ENCODE measurements at places on chromosomes 1 and 21. TPM values are rescaled to one million over a fixed set of nuclear protein-coding genes. Genes with fewer than 3 reads are reported as not detected.

S100A7 gene
- not detected for total RNA-seq

CDC42SE1 gene
- 50.5 TPM for total RNA-seq

DNA sequence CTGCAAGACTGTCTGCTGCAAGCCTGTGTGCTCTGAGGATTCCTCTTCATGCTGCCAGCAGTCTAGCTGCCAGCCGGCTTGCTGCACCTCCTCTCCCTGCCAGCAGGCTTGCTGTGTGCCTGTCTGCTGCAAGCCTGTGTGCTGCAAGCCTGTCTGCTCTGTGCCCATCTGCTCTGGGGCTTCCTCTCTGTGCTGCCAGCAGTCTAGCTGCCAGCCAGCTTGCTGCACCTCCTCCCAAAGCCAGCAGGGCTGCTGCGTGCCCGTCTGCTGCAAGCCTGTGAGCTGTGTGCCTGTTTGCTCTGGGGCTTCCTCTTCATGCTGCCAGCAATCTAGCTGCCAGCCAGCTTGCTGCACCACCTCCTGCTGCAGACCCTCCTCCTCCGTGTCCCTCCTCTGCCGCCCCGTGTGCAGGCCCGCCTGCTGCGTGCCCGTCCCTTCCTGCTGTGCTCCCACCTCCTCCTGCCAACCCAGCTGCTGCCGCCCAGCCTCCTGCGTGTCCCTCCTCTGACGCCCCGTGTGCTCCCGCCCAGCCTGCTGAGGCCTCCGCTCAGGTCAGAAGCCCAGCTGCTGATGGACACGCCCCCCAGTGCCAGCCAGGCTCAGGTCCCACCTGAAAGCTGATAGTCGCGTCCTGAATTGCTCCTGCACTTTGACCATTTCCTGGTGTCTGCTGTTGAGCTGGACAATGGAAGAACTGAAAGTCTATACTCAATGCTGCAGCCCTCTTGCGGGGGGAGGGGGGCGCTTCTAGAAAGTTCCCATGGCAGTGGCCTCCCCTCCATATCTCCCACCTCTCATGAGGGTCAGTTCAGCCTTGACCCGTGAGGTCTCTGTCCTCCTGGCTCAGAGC is 1.2 kb downstream of the KRTAP10-4 start:
- DNase-seq: no peak

DNA sequence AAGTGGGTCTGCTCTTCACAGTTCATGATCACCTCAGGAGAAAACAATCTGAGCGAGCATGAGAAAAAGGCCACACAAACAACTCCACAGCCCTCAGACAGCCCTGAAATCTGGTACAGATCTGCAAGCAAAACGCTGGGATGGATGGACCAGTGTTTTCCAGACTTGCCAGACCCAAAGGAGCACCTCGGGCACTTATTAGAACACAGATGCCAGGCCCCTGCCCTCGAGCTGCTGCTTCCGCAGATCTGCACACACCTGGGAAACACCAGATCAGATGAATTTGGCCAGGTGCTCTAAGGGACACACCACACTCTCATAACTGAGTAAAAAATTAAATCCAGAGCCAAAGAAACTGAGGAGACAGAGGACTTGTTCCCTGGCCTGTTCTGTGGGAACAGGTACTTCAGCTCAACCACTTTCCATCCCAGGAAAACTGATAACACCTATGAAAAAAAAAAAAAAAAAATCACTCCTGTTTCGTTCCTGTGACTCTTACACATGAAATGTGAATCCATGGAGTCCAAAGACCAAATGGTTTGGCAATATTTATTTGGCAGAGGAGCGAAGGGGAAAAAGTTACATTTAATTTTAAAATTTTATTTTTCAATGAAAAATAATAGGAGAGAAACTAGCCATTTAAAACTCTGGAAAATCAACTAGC is 202.9 kb upstream of the ESRRG start:
- DNase-seq: no peak

DNA sequence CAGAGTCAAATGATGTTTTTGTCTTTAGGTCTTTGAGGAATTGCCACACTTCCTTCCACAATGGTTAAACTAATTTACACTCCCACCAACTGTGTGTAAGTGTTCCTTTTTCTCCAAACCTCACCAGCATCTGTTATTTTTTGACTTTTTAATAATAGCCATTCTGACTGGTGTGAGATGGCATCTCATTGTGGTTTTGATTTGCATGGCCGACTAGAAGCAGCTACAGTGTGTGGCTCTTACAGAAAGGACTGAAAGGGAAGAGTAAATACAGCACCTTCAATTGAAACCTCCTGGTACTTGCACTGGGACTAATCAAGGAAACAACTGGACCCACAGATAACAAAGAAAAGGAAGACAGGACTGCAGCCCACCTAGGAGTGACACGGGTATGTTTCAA is 668.0 kb upstream of the RGS18 start:
- DNase-seq: no peak

DNA sequence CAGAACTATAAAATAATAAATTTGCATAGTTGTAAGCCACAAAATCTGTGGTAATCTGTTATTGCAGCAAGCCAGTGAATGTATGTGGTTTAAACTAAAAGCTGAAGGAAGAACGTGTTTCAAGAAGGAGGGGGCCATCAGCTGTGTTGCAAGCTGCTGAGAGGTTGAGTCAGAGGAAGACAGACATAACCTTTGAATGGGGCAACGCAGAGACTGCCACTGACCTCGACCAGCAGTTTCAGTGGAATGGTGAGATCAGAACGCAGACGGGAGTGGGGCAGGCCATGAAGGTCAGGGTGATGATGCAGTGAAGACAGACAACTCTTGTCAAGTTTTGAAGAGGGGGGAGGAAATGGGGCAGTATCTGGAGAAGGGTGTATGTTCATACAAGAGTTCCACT is 23.2 kb upstream of the QSOX1 start:
- no peak for DNase-seq

Data from HCT116 (cell line).